Fibroblast of skin of left quadriceps (primary cell): ENCODE measurements at places on chromosomes 2 and 18.

GRCh38 chr2:118731413-118731812 is 116.0 kb downstream of the EN1 start:
- DNase-seq: no peak

- no peak for DNase-seq
Measured at GRCh38 chr2:10221976-10222870, 80.5 kb upstream of the HPCAL1 start.

GRCh38 chr2:74003494-74004211 is 18.9 kb downstream of the TET3 start:
- peak; percentile 51 for DNase-seq

GRCh38 chr2:38666556-38666910 is 619 bp downstream of the GALM start:
- DNase-seq: no peak

GRCh38 chr2:149132901-149133300 is 94.4 kb downstream of the LYPD6B start:
- no peak for DNase-seq

GRCh38 chr18:41244591-41245037 is 710.4 kb upstream of the PIK3C3 start:
- DNase-seq: no peak

DNA sequence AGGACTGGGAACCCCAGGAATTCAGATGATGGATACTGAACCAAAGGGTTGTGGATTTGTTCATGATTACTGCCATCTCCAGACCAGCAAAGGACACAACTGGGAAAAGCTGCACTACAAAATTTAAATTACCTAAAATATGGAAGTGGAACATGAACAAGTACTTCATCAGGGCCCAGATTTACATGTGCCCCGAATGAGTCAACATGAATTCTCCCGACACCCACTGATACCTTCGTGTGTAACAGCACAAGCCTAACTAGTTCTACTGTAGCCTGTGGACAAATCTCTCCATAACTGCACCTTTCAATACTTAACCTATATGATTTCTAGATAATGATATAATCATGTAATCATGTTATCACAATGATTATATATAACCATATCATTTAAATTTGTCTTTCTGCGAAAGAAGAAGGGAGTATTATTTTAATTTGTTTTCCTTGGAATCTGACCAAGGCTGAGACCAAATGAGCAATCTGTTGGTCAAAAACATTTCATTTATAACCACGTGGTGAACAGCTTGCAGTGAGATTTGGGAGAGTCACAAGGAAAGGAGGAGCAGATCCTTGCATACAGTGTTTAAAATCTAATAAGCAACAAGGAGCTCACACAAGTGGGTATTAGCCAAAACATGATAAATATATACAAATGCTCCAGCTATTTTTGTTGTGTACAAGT is 70.5 kb downstream of the CACNB4 start:
- no peak for DNase-seq

DNA sequence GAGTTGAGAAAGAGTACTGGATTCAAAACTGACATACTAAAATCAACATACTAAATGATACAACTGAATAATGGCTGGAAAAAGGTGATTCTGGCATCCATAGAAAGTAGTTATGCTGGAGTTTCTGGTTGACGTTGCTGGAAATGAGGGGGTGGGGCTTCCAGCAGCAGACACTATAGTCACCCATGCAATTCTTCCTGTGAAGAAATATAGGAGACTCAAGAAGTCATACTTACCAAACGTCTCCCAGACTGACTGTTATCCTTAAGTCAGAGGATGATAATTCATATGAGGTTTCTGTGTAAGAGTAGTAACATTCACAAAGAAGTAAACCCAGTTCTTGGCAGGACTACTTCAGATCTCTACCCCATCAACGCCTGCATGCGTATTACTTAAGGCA is 23.6 kb downstream of the DTNB start:
- DNase-seq: no peak

GRCh38 chr18:38539856-38540255 is 974.3 kb upstream of the CELF4 start:
- no peak for DNase-seq

GRCh38 chr2:9388950-9389911 is 34.1 kb downstream of the ITGB1BP1 start:
- DNase-seq: no peak

DNA sequence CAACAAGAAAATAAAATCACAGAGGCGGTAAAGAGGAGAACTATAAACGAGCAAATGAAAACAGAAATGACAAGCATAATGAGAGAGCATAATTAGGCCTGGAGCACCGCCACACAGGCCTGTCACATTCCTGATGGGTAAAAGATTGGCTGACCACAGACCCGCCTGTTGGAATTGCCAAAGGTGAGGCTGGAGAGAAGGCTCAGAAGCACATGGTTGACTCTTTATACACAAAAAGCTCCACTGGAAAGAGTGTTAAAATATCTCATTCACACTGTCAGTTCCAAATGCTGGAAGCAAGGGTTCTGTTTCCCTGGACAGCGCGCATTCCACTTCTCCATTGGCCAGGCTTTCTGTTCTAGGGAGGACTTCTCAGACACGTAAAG is 5.9 kb upstream of the LGALSL start:
- no peak for DNase-seq

DNA sequence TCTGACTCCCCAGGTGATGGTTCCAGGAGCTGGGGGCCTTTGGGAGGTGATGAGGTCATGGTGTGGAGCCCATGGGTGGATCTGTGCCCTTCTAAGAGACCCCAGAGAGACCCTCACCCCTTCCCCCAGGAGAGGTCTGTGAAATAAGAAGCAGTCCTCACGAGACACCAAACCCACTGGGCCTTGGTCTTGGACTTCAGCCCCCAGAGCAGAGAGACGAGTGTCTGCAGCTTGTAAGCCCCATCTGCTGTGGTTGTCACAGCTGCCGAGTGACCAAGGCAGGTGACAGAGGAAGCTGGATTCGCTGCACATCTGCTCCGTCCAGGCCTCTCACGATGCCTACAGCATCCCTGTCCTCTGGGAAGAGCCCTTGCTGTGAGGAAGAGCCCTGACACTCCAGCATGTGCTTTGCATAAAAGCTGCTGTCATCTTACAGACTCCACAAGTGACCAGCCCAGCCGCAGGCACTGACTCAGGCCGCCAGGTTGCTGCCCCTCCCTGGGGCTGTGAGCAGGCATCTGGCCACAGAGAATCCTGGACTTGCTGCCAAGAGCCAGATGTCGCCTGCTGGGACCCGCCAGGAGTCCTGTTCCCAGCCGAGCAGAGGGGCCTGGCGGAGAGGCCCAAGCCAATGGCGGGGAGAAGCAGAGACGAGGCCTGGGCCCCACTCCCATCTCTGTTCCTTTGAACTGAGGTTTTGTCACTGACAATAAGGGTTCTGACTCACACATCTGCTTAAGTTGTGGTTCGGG is 150.8 kb downstream of the PXDN start:
- DNase-seq: no peak

DNA sequence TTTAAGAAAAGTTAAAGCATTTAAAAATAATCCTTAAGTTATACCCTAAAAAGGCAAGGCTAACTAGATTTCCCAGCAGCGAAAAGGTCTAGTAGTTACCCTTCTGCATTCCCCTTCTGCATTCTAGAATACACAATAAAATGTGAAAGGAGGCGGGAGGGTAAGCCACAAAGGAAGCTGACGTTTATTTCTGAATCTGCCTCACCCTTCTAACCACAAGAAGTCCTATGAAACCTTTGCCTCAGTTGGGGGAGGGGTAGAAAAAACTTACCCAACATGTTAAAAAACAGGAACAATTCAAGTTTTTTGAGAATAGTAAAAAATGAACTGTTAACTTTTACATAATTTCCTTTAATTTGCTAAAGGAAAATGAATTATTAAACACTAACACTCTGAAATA is 11.3 kb downstream of the STK17B start:
- DNase-seq: peak; percentile 86

GRCh38 chr18:26460449-26461091 is 87.8 kb downstream of the KCTD1 start:
- no peak for DNase-seq

- DNase-seq: no peak
Measured at GRCh38 chr2:21860907-21861306, 737.1 kb downstream of the TDRD15 start.

DNA sequence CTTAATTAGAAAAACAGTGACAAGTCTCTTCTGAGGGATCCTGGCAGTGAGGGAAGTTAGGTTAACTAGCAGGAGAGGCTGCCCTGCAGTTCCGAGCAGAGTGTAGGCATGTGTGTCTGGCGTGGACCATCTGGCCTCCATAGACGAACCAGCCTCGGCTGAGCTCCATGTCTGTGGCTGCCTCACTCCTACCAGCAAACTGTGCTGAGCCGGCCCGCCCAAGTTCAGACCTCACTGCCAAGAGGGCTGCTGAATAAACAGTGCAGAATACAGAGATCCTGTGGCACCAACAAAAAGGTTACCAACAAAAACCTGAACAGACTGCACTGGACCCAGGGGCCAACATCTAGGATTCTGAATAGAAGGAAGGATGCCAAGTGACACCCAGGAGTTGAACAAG is 27.3 kb downstream of the INO80C start:
- no peak for DNase-seq

DNA sequence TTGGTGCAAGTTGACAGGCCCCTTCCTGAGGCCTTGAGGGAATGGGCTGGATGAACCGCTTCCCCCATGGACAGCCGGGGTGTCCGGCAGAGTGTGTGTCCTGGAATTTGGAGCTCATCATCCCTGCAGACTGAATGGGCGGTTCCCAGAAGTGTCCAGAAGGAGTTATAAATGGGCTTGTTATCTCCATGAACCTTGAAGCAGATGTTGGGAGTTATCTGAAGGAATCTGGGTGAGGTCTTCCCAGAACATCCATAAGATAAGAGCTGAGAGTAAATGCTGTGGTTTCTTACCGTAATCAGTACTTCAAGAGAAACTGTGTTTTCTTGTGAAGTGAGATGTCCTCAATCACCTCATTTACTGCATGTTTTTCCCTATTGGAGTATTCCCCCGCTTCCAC is 21.1 kb downstream of the PLB1 start:
- DNase-seq: no peak

DNA sequence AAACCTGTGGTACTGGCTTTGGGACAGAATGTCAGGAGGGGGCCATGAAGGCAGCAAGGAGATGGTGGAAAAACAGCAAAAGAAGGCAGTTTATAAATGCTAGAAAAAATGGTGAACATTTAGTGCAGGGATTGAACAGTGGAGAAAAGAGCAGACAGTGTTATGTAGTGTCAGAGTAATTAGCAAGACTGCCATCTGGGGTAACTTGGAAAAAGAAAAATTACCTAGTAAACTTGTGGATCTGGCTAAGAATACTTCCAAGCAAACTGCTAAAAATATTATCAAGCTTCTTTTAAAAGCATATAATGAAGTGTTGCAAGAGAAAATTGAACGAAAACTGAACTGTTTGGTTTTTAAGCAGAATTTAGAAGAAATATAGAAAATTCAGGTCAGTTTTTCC is 267.8 kb downstream of the INSIG2 start:
- DNase-seq: no peak

DNA sequence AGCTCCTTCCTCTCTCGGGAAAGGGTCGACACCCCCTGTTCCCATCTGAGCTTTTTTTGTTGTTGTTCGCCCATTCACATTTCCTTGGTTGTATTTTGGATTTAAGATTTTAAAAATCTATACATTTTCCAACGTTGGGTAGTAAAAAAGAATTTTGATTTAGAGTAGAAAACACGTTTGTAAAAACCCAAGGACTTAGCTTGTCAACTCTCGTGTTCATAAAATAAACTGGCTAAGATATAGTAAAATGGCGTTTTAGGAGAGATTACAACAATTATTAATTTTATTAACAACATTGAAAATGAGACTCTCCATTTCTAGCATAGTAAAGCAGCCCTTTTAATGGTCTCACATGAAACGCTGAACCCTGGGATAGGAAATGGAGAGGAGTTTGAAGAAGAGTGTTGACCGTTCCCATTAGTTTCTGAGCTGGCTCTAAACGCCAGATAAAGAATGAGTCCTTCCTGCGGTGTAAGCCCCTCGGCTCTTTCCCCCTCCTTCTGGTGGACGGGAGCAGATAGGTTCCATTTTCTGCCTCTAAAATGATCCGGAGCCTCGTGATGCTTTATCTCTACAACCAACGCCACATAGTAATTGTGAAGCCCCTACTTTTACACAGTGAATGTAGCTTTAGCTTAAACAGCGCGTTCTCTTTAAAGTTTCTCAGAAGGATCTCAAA is 24.0 kb upstream of the ZNF516 start:
- DNase-seq: no peak

- DNase-seq: no peak
Measured at GRCh38 chr2:177547122-177547521, 154.5 kb downstream of the AGPS start.

DNA sequence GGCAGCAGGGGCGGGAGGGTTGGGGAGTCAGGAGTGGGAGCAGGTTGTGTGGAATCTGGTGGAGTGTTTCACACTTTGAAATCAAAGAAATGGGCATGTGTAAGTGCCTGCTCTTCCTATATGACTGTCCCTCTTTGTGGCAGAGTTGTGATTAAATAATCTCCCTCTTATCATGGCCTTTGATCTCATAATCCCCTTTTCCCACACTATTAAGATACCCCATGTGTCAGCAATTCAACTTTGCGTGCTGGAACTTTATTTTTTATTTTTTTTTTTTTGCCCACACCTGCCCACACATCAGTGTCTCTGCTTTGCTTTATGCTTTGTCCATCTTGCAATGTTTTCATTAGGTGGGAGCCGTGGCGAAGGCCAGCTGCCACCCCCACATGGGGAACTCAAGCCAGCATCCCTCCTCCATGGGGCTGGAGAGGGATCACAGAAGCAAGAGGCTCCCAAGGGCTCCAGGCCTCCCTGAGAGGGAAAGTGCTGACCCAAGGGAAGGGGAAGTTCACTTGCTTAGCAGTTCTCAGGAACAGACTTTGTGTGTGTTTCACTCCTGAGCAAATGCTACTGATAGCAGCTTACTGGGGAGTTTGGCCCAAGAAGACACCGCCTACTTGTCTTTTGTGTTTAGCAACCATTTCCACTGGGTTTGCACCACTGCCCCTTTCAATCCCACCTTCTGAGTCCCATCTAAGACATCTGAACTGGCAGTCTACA is 243.4 kb downstream of the BCL11A start:
- no peak for DNase-seq

DNA sequence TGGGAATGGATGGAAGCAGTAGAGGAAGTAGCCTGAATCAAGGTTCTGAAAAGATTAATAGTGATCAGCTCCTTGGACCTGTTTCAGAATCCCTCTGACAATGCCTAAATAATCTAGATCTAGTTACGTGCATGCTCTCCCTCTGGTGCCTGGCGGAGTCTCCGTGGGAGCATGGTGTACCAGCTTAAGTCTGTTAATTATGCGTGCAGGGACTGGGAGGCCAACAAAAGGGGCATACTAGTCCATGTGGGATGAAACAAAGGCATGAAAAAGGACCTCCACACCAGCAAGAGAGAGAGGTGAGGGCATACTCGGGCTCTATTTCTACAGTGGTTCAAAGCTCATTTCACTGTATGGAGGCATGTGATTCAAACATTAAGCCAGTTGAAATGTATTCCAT is 200.3 kb downstream of the DPP4 start:
- no peak for DNase-seq
